ENCODE measurements at places on chromosomes 3 and 15.

GRCh38 chr3:194389269-194389668, 9.8 kb downstream of the GP5 start:
- no peak for DNase-seq

DNA sequence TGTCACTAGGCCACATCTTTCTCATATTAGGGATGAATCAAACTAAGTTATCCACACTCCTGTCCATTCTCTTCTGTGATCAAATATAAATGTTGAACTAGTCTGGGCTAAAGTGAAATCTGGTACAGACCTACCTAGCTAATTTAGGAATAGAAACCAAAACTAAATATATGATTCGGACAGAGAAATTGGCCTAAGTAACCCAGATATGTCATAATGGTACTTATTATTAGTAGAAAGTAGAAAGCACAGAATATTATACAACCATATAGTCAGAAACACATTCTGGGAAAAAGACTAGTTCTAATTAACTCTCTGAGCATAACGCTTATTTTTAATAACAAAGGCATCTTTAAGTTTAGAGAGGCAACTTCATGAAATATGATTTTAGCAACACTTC, 389.0 kb downstream of the LSAMP start:
- DNase-seq: no peak

DNA sequence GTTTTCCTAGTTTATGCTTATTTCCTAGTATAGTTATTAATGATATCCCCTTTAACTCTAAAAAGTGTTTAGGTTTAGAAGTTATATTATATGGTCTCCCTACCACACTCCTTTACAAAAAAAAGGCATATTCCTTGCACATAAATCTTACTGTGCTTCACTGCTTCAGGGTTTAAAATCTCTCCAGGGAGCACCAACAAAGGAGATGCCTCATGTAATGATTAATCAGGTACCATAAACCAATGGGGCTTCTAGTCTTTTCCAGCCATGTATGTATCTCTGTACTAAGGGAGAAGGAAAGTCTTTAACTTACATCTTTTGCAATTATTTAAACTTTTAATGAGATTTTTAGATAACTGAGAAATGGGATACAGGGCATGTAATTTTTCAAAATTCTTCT, 91.5 kb upstream of the RBMS3 start:
- DNase-seq: no peak

GRCh38 chr3:158659454-158660237, 12.8 kb downstream of the LXN start:
- peak; percentile 85 for DNase-seq

DNA sequence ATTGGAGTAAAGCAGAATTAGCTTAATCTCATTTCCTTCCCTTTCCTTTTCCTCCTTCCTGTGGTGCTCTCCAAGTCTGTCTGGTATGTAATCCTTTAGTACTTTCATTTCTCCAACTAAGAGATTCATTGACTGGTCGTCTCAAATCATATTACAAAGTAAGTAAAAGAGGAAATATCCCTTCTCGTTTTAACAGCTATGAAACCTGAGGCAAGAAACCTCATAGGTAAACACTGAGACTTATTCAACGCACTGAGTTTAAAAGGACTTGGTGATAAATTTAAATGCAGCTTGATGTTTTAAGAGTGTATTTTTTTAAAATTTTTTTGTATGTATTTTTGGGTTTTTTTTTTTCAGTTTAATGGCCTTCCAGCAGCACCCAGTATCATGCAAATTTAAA, 117.2 kb upstream of the LRRC3B start:
- no peak for DNase-seq

- no peak for DNase-seq
Measured at GRCh38 chr15:75696854-75697259, 15.8 kb downstream of the CSPG4 start.

- no peak for DNase-seq
Measured at GRCh38 chr3:9583792-9584191, 30.2 kb upstream of the LHFPL4 start.

DNA sequence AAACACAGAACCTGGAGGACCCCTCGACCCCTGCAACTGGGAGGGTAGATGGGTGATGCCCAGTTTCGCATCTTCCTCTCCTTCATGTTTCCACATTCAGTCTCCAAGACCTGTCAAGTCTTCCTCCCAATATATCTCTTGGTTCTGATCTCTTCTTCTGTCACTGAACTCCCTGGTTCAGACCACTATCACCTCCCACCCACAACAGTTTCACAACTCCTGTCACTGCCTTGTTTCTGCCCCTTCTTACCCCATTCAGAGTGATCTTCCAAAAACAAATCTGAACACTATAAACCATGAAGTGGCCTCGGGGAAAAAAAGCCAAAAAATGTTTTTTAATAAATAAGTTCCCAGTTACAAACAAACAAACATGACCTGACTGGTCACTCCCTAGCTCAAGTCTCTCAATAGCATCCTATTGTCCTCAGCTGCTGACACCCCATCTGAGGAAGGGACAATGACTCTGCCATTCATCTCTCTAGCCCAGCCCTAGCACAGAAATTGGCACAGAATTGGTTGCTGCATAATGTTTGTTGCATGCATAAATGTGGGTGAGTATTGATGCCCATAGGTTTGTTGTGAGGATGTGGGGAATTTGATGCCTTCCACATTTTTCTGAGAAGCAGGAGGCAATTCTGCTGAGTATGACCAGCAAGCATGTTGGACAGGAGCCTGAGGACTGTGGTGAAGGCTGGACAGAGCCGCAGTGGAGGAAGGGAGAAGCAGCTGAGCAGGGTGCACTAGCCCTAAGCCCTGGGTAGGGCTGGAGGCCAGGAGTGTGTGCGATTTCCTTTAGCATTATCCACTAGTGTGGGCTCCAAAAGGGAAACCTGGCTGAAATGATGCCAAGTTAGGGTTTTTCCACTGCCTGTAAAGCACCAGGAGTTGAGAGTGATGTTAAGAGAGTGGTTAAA, 12.2 kb upstream of the XYLB start:
- DNase-seq: peak; percentile 88

DNA sequence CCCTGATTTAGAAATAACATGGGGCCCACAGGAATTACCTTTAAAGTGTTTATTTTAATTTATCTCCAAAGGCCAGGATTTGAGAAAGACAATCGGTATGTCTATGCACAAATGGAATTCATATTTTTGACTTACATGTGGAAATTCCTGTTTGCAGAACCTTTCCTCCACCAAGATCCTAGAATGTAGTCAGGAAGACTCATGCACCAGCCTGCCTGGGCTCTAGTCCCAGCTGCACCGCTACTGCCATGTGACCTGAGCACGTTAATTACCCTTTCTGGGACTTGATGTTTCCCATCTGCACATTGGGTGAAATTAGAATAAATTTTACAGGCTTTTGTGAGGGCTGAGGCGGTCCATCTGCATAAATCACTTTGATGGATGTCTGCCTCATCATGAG, 194.2 kb downstream of the ATP10A start:
- DNase-seq: no peak

- DNase-seq: no peak
Measured at GRCh38 chr3:54983266-54984099, 55.6 kb upstream of the LRTM1 start.

- no peak for DNase-seq
Measured at GRCh38 chr3:180277041-180277440, 240.3 kb upstream of the PEX5L start.

GRCh38 chr3:126149256-126149902, 31.0 kb downstream of the ALDH1L1 start:
- DNase-seq: no peak

DNA sequence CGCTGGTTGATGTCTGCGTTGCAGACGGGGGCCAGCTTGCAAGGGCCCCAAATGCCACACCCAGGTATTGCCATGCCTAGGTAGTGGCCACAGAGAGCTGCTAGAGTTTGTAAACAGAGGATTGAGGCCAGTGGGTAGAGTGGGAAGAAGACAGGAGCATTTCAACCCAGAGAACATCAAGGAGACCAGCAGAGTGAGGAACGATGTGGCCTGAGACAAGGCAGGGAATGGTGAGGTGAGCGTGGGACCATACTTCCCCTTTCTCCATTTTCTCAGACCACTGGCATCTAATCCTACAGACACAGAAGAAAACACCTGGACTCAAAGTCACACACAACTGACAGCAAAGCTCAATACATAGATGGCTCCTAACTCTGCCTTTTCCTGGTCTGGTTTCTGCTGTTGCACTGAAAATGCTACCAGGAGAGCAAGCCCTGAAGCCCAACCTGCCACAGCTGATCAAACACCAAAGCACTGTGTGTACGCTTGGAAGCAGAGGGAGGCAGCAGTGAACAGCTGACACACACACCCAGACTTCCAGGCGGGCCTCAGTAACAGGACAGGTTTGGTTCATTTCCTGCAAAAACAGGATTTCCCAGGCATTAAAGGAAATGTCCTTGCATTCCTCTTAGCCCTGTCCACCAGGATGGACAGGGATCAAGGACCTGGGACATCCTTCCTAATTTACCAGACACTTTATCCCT, 1.6 kb downstream of the FAM174B start:
- peak; percentile 74 for DNase-seq

DNA sequence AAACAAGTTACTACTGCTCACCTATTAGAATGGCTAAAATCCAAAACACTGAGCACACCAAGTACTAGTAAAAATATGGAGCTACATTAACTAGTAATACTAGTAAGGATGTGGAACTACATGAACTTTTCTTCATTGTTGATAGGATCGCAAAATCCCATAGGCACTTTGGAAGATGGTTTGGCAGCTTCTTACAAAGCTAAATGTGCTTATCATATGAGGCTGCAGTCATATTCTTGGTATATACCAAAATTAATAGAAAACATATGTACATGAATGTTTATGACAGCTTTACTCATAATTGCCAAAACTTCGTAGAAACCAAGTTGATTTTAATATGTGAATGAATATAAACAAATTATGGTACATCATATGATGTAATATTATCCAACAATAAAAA, 366.8 kb upstream of the KCNMB2 start:
- DNase-seq: no peak

DNA sequence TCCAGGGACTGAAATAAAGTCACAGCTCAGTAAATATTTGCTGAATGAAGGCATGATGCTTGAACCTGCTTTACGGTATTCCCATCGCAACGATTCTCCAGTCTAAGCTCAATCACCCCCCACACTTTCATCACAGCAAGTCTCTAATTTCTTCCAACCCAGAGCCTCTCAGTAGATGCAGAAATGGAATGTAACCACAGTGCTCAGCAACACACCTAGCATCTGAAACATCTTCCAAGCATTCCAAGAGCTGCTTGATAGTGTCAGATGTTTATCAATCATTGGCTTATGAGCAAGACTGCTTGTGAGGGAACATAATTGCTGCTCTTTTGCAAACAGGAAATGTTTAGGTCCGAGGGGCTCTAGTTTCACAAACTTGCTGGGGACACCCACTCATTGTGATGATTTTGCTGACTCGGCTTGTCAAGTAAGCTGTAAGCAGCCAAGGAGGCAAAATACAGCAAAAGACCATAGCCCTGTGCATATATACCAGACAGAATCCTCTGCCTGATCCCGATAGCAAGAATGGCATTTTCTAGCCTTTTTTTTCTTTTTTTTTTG, 751.2 kb downstream of the NR2F2 start:
- DNase-seq: no peak

- DNase-seq: no peak
Measured at GRCh38 chr3:194075802-194076460, 60.0 kb upstream of the HES1 start.

GRCh38 chr3:123602325-123602724, 17.5 kb upstream of the HACD2 start:
- DNase-seq: no peak

- no peak for DNase-seq
Measured at GRCh38 chr15:51185213-51186159, 90.8 kb upstream of the TNFAIP8L3 start.

- DNase-seq: peak; percentile 80
Measured at GRCh38 chr3:51501833-51502561, 2.2 kb upstream of the DCAF1 start.

- DNase-seq: no peak
Measured at GRCh38 chr3:8985411-8985831, 22.1 kb upstream of the RAD18 start.

GRCh38 chr15:57146506-57147201, 228.2 kb downstream of the TCF12 start:
- peak; percentile 77 for DNase-seq

GRCh38 chr15:86714241-86714640, 634.6 kb downstream of the AGBL1 start:
- no peak for DNase-seq

GRCh38 chr3:32791833-32792232, 26.0 kb upstream of the TRIM71 start:
- DNase-seq: no peak

DNA sequence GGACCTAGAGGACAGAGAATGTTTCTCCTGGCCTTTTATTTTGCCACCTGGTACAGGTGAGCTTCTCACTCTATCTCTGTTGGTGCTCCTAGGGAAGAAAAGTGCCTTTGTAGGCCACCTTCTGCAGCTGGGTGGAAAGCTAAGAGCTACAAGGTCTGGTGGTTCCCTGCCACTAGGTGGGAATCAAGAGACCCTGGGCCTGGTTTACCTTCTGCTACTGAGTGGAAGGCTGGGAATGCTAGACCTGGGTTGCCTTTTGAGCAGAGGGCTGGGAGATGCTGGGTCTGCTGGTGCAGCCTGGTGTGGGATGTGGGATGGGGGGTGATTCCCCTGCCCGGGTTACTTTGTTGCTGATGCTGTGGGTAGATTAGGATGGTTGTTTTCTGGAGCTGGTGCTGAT, 72.6 kb downstream of the EBLN2 start:
- no peak for DNase-seq

DNA sequence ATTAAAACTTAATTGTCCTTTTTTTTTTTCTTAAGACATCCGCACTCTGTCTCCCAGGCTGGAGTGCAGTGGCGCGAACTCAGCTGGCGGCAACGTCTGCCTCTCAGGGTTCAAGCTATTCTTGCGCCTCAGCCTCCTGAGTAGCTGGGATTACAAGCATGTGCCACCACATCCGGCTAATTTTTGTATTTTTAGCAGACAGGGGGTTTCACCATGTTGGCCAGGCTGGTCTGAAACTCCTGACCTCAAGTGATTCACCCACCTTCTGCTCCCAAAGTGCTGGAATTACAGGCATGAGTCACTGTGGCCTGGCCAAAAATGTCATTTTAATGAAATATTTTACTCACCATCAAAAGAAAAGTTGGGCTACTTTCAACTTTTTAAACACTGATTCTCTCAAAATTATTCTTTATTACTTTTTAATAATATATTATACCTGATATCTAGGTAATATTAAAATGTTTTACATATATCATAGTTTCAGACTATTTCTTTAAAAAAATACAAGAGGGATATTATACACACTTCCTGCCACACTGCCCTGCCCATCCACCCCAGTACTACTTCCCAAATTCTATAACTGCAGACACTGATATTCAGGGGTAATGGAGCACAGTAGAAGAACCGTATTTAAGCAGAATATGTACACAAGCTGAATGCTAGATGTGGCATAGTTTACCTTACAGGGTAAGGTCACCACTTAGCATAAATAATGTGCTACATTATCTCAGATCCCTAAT, 723.9 kb upstream of the ZNF385D start:
- DNase-seq: peak; percentile 50

- no peak for DNase-seq
Measured at GRCh38 chr3:32880225-32880624, 62.4 kb downstream of the TRIM71 start.

DNA sequence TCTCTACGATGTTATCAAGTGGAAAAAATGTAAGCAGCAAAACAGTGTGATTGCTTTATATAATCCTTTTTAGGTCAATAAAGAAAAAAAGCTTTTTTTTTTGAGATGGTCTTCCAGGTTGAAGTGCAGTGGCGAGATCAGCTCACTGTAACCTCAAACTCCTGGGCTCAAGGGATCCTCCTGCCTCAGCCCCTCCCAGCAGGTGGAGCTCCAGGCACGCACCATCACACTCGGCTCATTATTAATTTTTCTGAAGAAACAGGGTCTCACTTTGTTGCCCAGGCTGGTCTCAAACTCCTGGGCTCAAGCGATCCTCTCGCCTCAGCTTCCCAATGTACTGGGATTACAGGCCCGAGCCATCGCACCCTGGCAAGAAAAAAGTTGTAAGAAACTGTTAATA, 17.3 kb downstream of the RNF168 start:
- DNase-seq: no peak

All from myocyte (in vitro differentiated cells).